ENCODE measurements at places on chromosomes 7 and 10.

- no peak for DNase-seq
These were observed 568.5 kb downstream of the PTPRN2 start for GRCh38 chr7:158018971-158019645.

DNA sequence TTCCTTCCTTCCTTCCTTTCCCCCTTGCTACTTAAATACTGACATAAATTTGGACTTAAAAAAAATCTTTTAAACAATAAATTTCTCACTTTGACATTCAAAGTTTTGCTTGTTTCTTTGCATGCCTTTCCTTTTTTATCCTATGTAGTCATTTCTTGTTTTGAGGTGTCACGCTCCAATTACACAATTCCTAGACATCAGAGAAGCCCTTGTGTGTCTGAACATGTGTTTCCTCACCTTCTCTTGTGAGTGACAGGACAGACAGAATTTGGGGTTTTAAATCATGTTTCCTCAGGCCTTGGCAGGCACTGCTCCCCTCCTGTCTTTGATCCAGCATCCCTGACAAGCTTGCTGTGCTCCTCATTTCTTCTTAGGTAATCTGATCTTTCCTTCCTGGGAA lies 91.3 kb downstream of the CYTH3 start:
- no peak for DNase-seq

GRCh38 chr10:24456322-24456721 lies 247.4 kb downstream of the KIAA1217 start:
- no peak for DNase-seq

- no peak for DNase-seq
These were observed 280.5 kb downstream of the CNTNAP2 start for GRCh38 chr7:146397141-146397540.

DNA sequence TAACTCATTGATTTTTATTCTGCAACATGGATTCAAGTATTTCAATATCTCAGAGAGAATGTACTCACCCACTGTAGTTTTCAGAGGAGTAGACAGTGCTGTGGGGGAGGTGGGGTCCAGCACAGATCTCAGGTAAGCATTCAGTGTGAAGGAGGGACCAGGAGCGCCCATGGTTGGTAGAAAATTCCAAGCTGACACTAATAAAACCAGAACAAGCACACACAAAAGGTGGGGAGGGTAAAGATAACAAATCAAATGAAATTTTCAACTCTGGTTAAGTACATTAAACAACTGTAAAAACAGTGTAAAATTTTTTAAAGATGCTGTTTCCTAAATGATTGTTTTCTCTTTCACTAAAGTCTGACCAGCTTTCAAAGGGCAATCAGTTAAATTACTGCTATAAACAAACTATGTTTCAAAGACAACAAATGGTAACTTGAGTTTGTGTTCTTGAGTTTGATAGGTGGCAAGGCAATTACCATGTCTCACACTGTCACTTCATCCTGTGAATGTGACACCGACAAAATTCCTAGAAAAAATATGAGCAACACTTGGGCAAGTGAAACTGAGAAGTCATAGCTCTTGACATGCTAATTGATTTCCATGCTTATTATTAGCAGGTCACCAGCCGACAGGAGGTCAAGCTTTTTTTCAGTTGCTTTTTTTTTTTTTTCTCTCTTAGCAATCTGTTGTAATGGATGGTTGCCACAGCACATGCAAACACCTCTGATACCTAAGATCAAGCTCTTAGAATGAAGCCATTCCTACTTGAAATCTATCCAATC lies 205.8 kb upstream of the SLC26A5 start:
- DNase-seq = no peak

DNA sequence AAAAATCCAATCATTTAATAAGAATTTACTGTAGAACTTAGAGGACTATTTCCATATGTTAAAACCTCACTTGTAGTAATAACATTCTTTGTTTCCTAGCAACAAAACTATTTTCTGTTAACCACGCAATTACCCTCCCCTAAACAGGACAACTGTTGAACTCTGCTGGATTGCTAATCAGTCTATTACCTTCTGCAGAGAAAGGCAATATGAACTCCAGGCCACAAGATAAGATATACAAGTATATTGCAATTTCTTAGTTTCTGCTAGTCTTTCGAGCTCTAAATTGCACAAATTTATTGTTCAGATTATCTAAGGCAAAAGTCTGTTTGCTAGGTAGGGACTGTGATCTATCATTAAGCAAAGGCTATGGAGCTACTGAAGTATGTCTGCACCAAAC lies 920.1 kb upstream of the LRRN3 start:
- no peak for DNase-seq

GRCh38 chr10:98528805-98529183 lies 82.1 kb upstream of the HPS1 start:
- DNase-seq = no peak

- no peak for DNase-seq
These were observed 4.9 kb upstream of the ADGRA1 start for GRCh38 chr10:133082685-133083421.

DNA sequence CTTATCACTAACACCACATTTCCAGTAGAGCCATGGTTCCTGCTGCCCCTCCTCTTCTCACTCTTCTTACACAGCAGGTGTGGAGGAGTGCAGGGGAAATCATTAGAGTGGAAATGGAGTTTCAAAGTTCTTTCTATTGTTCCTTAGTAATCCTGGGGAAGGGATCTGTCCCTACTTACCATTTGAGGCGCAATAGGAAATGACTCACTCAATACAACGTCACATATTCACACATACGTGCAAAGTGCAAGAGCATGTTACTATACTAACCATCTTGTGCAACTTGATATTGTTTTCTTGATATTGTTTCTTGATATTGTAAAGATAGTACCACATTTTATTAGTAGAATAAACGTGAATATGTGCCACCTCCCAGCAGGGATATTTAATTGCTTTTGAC lies 1010.2 kb downstream of the DNAJB9 start:
- DNase-seq = no peak

DNA sequence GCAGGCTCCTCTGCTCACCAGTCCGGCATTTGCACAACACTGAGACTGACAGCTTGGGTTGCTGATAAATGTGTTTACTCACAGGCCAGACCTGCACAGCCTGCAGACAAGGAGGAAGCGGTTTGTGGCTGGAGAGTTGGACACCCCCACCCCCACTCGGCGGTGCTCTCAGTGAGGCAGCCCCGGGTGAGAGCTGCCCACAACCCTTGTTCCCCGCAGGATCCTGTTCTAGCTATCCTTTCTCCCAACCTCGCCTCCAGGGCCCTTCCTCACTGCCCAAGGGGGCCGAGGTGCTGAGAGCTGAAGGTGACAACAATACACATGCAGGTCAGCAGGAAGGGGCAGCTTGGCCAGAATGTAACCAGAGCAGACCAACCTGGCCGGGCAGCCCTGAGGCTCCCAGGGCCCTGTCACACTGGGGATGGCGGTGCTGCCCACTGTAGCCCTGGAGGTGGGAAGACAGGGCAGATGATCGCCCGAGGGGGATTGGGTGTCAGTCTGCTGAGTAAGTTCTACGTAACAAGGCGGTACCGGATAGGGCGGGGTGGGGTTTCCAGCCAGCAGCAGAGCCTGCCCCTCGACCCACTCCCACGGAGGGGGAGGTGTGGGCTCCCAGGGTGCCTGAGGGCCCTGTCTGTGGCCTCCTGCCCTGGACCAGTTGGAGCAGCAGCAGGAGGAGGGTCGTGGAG lies 2.1 kb upstream of the ADAM8 start:
- DNase-seq = no peak

GRCh38 chr10:84138478-84139125 lies 707 bp upstream of the GHITM start:
- DNase-seq = no peak

- DNase-seq = no peak
These were observed 31.2 kb downstream of the COL17A1 start for GRCh38 chr10:104054430-104054829.

GRCh38 chr10:12130237-12130872 lies 878 bp downstream of the SEC61A2 start:
- peak; percentile 37 for DNase-seq

DNA sequence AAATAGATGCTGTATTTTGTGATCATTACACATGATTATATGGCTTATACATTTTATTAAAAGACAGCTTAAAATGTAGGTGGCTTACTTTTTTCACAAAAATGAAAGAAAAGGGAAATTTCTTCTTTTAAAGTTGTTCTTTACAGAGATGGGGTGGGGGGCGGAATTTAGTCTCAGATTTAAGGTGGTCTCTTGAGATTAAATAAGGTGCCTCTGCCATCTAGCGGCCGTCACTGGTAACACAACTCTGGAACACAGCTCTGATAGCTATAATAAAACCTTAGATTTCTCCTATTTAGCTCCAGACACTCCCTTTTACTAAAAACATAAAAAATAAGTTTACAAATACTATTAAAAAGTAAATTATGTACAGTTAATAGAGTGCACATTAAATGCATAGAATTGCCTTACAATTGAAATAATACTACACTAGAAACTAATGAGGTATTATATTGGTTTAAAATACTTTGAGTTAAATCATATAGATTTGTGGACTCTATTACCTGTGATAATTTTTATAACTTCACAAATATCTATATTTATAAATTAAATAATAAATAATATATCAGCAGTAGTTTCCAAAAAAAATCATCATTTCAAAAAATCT lies 210.9 kb downstream of the DGKB start:
- DNase-seq = no peak

GRCh38 chr7:74302745-74303221 lies 13.6 kb downstream of the CLIP2 start:
- DNase-seq = no peak

DNA sequence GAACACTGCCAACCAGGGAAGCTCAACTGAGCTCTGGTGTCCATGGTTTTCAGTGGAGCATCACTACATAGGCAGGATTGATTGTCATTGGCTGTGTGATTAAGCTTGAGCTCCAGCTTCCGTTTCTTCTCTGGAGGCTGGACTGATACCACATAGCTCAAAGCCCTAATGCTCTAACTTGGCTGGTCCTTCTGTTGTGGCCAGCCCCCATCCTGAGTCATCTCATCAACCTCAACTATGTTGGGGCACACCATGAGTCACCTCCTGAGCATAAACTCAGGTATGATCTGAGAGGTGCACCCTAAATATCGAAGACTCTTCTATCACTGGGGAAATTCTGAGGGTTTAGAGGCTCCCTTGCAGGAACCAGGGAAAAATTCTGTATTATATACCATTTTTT lies 114.5 kb upstream of the INHBA start:
- DNase-seq = no peak

DNA sequence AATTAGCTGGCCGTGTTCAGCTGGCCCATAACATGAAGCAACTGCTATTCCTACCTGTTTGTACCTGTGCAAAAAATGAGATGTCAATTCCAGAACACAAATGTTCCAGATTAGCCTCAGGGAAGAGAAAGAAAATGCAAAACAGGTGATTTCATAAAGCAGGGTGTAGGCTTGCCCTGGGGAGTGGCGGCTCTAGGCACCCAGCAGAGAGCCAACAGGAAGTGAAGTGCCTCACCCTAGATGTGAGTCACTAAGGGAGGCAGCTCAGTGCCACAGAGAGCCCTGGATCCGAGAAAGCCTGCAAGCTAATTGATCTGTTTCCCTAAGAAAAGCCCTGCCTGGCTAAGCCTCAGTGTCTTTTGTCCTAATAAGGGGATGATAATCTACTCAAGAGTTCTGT lies 240.0 kb downstream of the ARHGAP21 start:
- DNase-seq = peak; percentile 75

DNA sequence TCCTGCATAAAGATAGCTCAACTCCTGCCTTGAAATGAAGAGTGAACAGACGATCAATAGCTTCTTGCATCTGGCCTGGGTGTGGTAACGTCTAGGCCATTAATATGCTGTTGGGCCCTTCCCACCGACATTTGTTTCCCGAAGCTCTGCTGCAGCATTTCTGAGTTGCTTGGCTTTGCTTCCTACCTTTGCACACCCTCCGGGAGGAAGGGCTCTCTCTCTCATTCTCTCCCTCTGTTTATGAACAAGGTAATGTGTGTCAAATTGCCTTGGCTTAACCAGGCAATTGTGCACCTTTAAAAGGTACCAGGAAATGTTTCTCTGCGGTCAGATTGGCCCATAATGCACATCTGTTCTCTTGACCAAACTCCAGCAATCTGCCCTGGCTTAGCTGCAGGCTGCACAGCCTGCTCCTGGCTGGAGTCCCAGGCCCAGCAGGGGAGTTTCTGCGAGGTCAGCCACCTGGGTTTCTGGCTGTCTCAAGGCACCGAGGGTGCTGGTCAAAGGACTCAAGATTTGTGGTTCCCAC lies 223.7 kb downstream of the SNX10 start:
- no peak for DNase-seq

DNA sequence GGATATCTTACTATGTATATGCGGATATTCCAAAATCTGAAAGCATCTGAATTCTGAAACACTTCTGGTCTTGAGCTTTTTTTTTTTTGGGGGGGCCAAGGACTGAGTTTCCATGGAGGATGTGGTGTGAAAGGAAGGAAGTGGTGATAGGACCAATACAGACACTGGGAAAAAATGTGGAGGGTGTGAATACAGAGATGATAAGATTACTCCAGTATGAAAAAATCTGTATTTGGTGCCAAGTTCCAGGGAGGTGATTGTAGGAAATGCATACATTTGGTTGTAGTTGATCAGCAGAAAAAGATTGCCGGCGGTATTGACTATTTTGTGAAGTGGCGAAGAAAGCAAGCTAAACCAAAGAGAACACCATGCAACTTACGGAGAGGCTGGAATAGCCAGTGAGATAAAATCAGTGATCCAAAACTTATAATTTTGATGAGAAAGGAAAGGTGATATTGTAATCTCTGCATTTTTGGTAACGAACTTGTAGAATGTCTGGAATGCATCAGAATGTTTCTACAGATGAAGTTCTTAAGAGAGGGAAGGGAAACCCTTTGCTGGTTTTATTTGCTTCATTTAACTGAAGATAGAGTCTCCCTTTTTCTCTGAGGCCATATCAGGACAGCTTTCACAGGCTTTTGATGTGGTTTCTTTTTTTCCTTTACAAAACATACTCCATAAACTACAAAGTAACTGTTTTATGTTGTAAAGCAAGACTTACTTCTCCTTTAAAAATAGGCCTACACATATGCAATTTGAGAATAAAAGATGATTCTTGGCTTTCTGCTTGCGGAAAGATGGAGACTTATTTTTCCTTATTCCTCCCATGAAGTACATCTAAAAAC lies 6.0 kb downstream of the WDR37 start:
- no peak for DNase-seq

DNA sequence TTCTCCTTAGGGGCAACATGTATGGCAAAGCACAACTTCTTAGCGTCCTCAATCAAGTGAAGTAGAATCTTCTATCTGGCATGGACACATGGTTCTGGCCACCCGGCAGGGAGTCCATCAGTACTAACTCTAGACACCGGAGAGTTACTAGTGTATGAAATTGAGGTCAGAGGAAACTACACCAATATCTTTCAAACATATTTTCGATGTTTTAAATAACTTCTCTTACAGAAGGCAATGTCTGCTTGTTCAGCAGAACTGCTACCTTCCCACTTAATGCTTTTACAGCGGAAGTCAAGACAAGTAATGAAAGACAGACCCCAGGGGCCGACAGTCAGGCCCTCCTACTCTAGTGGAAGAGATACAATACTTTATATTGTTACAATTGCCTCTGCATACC lies 89.9 kb downstream of the RNF216 start:
- no peak for DNase-seq

DNA sequence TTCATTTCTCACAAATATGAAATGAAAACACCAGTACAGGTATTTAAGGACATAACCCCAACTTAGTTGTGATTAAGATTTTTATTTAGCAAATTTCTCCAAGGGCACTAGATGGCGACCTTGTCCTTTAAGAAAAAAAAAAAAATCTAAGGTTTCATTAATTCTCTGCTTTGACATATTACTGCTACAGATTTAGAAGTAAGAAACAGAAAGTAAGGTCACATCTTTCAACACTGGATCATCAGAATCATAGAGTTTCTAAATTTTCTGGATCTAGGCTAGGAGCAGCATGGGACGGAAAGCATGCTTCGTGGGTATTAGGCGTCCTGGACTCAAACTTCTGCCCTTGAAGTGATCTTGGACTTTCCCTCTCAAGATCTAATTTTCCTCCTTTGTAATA lies 85.5 kb upstream of the PRKG1 start:
- no peak for DNase-seq

All from NCI-H526 (cell line).